Iris pigment epithelial cell (primary cell): ENCODE measurements at places on chromosomes 5 and 9.
A peak's percentile ranks its signal among the peaks of the same experiment; 100 is the strongest.

- no peak for DNase-seq
These were observed 15.2 kb downstream of the ERP44 start for GRCh38 chr9:100083448-100084127.

- DNase-seq, result peak; percentile 89
These were observed 142.7 kb upstream of the IER5L start for GRCh38 chr9:129320575-129321285.

GRCh38 chr5:2203774-2204173 lies 321.0 kb upstream of the IRX4 start:
- DNase-seq, result no peak

DNA sequence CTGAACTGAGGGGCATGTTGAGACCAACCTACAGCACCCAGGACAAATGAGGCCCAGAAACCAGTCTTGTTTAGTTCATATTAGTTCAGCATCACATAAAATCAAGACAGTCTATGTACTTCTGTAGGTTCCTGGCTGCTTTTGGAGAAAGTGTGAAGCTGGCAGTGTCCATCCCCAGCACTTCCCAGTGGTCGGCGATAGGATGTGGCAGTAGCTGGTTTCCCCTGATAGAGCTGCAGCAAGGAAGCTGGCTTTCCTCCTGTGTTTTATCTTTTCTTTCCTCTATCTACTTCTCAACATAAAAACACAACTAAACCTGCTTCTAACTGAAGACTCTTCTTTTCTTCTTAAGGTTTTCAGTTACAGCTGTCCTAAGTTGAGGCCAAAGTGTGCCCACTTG lies 43.0 kb upstream of the SLC46A2 start:
- DNase-seq, result no peak

DNA sequence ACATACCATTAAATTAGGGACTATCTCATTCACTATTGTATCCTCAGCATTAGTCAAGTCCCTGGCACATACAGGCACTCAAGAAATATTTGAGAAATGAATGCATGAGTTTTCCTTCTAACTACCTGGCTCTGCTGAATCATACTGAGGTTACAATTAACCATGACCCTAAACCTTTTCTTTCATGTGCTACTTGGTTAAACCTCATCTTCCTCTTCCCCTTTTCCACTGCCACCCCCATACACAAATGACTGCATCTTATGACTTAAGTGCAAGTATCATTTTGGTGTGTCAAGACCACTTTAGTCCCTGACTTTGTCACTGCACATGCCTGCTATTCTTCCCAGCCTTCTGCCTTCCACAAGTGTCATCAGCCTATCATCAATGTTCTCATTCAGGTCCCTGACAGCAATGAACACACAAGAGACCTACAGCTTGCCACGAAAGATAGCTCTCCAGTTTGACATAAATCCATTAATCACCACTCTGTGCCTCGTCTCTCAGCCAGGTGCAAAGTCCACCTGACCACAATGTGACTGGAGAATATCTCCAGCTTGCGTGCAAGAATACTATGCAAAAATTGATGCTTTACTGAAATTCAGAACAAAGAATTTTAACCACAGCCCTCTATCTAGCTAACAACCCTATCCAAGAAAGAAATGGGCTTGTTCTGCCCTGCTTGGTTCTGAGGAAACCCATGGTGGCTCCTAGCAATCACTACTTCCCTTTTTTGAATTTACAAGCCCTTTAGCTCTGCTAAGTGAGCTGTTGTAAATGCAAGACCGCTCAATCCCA lies 74.5 kb downstream of the MAPKAP1 start:
- DNase-seq, result no peak

GRCh38 chr5:14590949-14591348 lies 9.4 kb downstream of the OTULINL start:
- DNase-seq, result no peak

GRCh38 chr9:14097666-14098415 lies 216.1 kb downstream of the NFIB start:
- DNase-seq, result peak; percentile 80

GRCh38 chr9:91196103-91196950 lies 165.4 kb downstream of the AUH start:
- no peak for DNase-seq

- DNase-seq, result peak; percentile 40
These were observed 48.8 kb upstream of the SNAPC3 start for GRCh38 chr9:15373881-15374280.

- DNase-seq, result no peak
These were observed 7.1 kb upstream of the ENTREP1 start for GRCh38 chr9:69317894-69318293.

GRCh38 chr5:178514851-178515418 lies 75.3 kb downstream of the COL23A1 start:
- no peak for DNase-seq

GRCh38 chr9:89941875-89942274 lies 337.1 kb downstream of the GADD45G start:
- DNase-seq, result peak; percentile 65

DNA sequence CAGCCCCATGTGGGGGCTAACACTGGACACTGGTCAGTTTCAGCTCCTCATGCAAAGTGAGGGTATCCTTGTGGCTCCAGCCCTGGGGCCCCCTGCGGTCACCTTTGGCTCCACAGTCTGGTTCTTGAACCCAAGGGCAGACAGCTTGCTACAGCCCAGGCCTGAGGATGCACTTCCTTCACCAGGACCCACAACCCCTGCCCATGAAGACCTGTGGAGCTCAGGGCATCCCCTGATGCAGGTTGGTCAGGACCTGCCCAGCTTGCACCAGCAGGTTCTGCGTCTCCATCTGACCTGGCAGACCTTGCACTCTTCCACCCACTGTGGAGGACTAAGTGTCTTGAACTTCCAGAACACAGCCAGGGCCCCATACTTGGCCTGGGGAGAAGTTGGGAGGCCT lies 3.7 kb upstream of the MRNIP start:
- no peak for DNase-seq

- no peak for DNase-seq
These were observed 1278.7 kb downstream of the CDH12 start for GRCh38 chr5:21574438-21574837.

DNA sequence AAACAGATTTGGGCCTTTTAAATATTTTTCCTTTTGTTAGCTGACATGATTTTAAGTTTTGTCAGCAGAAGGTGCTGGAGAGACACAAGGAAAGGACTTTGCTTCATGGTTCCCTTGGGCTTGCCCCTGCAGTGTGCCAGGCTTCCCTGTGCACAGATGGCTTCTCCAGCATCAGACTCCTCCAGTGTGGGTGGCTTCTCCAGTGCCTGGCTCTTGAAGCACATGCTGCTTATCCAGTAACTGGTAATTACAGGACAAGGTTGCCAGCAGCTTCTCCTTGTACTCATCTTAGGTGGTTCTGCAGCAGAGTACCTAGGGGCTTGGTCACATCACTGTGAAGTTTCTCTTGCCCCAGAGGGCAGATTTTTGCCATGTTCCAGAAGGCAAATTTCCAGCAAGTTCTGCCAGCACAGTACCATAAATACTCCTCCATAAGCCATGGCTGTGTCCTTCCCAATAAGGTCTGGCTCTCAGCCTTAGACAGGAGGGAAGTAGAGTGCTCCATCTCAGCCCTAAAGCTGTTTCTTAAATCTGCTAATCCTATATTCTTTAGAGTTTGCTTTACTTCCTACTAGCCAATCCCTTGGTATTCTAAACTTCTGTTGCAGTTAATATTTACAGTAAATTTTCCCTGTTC lies 62.4 kb downstream of the PJA2 start:
- no peak for DNase-seq

DNA sequence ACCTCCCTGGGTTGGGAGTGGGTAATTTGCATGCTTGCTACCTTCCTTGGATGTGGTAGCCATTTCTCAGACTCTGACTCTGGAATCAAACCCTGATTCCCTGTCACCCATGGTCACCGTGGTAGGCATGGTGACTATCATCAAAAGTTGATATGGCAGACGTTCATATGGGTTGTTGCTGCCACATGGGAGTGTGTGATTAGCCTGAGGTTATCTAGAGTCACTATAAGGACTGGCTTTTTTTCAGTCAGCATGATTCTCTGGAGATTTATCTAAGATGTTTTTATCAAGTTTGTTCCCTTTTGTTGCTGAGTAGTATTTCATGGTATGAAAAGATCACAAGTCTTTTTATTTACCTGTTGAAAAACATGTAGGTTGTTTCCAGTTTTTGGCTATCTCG lies 7.0 kb downstream of the RCL1 start:
- DNase-seq, result no peak

GRCh38 chr5:11012295-11012694 lies 251.3 kb upstream of the DAP start:
- DNase-seq, result no peak

GRCh38 chr5:51960617-51961121 lies 577.4 kb downstream of the ISL1 start:
- no peak for DNase-seq

DNA sequence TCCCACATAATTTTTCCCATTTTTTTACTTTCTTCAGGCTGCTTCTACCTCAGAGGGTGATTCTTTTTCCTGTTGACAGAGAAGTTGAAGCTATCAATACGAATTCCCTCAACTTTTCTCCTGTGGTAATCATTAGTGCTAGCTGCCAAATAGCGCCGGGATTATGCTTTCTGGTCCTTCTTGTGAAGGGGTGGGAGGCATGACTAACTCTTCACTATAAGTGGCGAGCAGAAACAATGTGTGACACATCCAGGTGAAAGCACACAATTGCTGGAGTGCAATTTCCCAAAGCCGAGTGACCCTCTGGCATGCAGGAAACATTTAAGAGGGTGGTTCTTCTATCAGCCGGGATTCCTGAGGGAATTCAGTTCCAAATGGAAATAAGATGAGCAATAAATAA lies 56.0 kb downstream of the TRPC7 start:
- DNase-seq, result no peak

- DNase-seq, result no peak
These were observed 806 bp upstream of the CDC42SE2 start for GRCh38 chr5:131262953-131263541.

- DNase-seq, result no peak
These were observed 7.2 kb upstream of the TMEFF1 start for GRCh38 chr9:100465761-100466160.

DNA sequence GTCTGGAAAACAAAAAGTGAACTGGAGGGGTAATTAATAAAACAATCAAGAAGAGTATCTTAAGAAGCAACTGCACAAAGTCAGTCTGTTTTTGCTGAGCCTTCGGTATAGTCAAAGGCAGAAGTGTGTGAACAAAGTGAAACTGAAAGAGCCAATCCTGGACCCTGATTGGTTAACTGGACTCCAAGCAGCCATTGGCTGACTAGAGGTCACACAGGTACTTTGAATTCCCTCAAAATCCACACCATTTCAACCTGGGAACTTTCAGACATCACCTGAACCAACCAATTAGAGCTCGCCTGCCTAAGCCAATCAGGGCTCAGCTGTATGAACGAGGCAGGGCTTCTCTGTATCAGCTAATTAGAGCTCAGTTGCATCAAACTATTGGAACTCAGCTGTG lies 286.7 kb downstream of the TLE4 start:
- peak; percentile 9 for DNase-seq
